ENCODE measurements at places on chromosomes 3 and 15.

DNA sequence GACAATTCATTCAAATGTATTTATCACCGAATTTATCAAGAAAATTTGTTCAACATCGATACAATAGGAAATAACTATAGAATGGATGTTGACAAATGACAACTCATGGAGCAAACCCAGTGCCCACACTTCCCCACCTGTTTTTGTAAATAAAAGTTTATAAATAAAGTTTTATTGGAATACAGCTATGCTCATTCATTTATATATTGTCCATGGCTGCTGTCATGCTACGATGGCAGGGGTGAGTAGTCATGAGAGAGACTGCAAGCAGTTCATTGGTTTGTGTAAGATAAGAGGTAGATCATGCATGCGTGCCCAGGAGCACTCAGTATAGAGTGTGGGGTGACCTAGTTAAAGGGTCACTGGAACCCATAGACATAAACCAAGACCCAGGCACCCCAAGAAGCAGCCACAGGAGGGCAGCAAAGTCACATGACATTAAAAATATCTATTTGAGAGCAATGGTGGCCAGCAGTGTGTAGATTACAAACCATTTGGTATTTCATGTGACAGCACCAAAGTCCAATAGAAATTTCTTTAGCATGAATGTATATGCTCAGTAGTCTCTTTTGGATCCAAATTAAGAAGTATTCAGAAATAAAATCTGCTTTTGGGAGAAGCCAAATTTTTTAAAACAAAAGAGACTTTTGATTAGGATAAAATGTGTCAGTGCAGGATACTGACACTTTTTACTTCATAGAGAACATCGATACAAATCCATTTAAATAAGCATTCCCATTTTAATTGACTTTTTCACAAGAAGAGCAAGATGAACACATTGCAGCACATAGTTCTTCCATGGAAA, 794.8 kb downstream of the MCTP2 start:
- DNase-seq, result no peak

DNA sequence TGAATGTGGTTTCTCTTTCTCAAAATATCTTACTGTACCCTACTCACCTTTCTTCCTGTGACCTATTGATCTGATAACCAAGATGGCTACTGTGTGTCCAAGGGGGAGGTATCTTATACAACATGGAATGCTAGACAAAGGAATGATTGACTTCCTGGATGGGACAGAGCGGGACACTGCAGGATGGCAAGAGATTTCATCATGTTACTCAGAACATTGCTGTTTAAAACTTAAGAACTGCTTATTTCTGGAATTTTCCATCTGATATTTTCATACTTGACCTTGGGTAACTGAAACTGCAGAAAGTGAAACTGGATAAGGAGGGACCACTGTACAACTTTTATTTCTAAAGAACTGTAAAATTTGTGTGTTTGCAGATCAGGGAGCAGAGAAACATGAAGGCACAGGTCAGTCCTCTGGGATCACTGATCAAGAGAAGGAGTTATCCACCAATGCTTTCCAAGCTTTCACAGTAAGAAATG, 18.5 kb downstream of the CNOT10 start:
- DNase-seq, result no peak

DNA sequence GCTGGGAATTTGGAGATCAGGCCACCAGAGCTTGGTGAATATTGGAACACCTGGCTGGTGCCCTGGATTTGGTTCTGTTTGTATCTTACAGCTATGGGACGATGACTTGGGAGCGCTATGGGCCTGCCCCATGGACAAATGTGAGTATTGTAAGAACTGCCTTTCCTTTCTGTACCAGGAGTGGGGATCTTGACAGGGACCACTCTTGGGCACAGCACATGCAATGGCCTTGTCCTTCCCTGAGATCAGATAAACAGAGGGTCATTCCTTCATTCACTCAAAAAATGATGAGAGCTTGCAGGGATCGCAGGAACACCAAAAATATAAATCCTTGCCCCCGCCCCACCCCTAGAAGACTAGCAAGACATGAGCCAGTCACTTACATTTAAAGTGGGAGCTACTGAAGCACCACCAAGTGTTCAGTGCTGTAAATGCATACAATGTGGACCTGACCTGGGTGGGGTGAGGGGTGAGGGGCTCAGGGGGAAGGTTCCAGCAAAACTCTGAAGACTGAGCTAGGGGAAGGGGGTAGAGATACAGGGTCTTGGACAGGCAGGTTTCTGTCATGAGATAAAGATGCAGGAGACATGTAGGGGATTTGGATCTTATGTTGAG, 2.7 kb upstream of the CRELD1 start:
- DNase-seq, result no peak

DNA sequence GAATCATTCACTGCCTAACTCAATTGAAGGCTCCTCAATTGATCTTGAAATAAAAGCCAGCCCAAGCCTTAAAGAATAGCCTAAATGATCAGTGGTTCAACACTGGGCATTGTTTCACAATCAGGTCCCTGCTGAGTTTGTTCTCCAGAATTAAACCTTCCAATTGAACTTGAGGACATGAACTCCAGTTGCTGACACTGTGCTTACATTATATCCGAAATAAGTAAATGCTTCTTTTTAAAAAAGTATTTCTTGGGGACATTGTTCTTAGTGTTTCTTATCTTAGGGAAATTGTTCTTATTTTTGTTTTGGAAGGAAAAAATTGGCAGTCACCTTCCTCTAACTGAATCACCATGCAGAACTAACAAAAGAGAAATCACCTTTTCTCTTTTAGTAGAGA, 450.2 kb downstream of the RBMS3 start:
- DNase-seq, result no peak

DNA sequence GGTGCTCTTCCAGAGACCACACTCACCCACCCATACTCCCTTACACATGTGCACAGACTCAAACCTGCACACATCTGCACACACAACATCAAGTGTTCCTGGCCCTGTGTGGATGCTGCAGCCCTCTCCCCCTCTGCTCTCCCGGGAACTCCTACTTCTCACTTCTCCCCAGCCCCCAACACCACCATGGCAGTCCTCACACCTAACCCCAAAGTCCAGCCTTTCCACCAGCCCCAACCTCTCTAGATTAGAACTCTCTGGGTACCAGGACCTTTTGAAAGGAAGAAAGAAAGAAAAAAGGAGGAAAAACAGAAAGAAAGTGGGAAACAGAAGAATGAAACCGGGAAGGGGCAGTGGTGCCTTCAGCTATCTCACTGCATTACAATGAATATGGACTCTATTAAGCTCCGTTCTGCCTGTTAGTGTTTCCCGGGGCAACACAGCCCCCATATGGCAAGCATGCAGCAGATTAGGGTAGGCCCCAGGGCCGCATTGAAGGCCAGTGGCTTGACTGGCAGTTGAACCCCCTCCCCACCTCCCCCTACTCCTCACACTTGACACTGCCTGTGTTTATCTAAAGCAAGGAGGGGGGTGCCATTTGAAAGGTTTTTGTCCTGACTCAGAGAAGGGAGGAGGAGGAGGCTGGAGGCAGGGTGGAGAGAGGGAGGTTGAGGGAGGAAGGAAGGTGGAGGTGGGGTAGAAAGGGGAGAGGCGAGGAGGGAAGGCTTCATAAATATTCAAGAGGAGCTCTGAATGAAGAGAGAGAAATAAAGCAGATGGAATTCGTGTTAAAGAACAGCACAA, 30.1 kb downstream of the BOC start:
- DNase-seq, result no peak

GRCh38 chr3:58690490-58690889, 23.9 kb upstream of the FAM3D start:
- DNase-seq, result no peak

GRCh38 chr3:122676759-122677158, 3.9 kb upstream of the PARP14 start:
- DNase-seq, result no peak
